NCI-H187 (cell line): ENCODE measurements at places on chromosomes 1 and 21.

GRCh38 chr21:39860600-39860999 lies 6.6 kb upstream of the PCP4 start:
- no peak for DNase-seq

- no peak for DNase-seq
Observed at GRCh38 chr1:85373378-85373708, 91.6 kb downstream of the DDAH1 start.

GRCh38 chr1:200161801-200162200 lies 134.3 kb downstream of the NR5A2 start:
- DNase-seq = no peak

DNA sequence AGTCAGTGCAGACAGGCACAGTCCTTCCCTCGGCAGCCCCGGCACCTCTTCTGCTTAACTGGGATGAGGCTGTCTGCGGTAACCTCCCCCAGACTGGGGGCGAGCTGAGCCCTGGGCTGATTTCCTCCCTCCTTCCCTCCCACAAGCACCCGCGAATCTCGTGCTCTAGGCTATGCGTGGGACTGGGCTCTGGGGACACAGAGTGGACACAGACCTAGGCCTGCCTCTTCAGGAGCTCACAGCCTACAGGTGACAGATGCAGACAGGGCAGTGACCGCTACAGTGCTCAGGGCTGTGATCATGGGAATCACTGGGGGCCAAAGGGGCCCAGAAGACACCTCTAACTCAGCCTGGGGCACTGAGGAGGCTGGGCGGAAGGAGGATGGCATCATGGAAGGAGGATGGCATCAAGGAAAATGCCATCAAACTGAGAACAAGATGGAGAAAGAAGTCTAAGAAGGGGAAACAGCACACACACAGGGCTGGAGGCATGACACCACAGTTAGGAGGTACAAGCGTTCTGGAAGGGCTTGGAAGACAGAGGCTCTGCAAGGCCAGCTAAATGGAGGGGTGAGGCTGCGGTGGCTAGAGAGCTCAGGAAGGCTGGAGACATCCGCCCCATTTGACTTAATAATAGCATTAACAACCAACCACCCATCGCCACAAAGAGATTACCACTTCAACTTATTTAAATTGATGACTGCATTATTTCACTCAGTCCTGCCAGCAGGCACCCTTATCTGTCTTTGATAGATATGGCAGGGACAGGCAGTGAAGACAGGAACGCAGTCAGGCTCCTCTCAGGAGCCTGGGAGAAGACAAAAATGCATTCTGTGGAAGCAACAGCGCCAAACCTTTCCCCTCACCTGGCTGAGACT lies 4.2 kb downstream of the TTC39A start:
- no peak for DNase-seq

GRCh38 chr1:211037095-211037494 lies 96.9 kb downstream of the KCNH1 start:
- DNase-seq = no peak

DNA sequence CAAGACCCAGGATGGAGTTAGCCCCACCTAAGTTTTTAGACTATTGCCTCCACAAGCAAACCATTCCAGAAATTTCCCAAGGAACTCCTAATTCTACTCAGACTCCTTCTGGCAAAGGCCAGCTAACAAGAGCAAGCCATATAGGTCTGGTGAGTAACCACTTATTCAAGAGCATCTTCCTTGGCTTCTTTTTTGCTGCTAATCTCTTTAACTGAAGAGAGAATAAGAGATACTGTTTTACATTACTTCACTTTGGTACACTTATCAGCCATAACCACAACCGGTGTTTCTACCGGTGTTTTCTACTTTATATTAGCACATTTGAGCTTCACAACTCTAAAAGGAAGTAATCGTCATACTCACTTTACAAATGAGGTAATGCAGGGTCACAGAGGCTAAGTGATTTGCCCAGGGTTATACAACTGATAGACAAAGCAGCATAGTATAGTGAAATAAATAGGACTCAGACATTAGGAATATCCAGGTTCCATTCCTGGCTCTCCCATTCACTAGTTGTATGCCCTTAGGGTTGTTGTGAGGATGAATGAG lies 1.7 kb upstream of the EPS15 start:
- no peak for DNase-seq

DNA sequence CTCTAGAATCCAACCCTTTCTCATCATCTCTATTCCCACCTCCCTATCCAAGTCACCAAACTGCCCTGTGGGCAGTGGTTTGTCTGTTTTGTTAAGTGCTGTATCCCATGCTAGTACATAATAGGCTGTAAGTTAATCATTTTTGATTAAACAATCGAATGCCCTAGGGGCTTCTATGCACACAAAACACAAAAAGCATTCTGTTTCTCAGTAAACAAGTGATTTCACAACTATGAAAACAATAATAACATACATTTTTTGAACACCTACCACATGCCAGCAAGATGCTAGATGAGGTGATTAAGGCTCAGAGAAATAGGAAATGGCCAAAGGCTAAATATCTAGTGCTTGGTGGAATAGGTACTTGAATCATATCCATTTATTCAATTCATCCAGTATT lies 5.0 kb upstream of the GUCA2B start:
- DNase-seq = no peak

DNA sequence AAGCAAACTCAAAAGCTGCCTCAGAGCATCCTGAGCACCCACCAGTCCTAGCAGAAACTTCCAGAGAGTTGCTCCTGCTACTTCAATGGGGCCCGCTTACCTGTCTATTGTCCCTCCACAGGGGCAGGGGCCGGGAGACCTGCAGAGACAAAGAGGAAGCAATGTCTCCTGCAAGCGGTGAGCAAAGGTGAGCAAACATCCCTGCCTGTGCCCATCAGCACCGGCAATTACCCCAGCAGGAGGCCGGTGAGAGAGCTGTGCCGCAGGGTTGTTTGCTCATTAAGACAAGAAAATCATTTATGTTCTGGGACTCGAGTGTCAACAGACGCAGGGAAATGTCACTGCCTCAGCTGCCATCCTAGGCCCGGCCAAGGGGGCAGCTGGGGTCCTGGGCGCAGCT lies 53.8 kb upstream of the TARDBP start:
- peak; percentile 91 for DNase-seq

DNA sequence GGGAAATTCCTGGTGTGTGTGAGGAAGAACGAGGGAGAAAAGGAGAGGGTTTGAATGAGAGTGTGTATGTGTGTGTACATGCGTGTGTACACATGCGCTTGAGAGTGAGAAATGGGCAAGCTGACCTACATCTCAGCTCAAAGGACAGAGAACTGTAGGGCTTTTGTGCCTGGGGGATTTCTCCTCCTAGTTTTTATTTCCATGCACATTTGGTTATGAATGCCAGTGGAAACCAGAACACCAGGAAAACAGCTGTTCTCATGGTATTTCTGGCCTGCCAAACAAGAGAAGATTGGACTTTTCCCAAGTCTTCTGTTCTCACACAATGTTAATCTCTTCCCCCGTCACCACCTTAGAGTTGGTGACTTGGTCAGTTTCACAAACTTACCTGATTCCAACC lies 45.2 kb downstream of the SLC44A3 start:
- no peak for DNase-seq
